ENCODE measurements at places on chromosomes 12 and 14.

DNA sequence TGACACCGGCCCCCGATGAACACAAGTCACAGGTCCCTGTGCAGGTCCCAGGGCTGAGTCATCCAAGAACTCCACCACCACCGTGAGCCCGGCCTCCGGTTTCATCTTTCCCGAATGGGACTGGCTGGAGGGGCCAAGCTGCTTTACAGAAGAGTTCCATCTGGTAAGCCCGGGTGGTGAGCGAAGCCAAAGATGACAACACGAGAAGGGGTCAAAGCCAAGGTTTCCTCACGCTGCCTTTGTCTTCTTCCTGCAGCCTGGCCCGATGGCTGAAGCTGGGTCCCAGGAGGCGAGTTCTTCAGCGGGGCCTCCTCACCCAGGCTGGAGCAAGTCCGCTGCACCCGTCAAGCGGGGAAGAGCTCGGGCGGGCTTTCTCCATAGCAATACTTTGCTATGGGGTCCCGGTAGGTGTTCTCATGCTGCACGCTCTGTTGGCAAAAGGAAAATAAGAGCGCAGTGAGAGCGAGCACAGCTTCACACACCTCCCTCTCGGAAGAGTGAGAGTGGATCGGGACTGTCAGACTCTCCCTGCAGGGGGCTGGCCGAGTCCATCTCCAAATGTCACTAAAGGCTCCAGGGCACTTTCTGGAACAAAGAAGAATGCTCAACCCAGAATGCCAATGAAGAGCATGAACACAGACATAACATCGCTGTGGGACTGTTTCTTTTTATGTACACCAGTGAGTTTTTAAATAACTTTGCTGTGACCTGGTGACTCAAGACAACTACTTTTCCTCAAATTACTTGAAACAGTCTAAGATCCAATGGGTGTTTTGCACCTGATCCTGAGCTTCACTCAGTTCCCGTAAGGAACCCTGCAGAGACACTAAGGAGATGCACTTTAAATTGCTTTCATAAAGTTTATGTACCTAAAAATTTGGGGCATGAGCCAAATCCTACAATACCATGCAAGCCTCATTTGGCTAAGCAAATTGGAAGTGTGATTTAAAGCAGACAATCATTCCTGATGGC is 20.1 kb downstream of the SPRING1 start:
- DNase-seq: no peak
- peaks cover 65% of the 10 kb centered on the region for H3K36me3 ChIP-seq
- H3K27me3 ChIP-seq: no peaks in the 10 kb centered on the region
- no peak overlapping the region for H3K4me3 ChIP-seq
- H3K4me1 ChIP-seq: peaks cover 13% of the 10 kb centered on the region

GRCh38 chr14:41859336-41859735 is 252.7 kb downstream of the LRFN5 start:
- H3K4me1 ChIP-seq: no peaks in the 10 kb centered on the region
- no peaks in the 10 kb centered on the region for H3K36me3 ChIP-seq
- DNase-seq: no peak
- H3K27ac ChIP-seq: no peak overlapping the region
- H3K27me3 ChIP-seq: no peaks in the 10 kb centered on the region

DNA sequence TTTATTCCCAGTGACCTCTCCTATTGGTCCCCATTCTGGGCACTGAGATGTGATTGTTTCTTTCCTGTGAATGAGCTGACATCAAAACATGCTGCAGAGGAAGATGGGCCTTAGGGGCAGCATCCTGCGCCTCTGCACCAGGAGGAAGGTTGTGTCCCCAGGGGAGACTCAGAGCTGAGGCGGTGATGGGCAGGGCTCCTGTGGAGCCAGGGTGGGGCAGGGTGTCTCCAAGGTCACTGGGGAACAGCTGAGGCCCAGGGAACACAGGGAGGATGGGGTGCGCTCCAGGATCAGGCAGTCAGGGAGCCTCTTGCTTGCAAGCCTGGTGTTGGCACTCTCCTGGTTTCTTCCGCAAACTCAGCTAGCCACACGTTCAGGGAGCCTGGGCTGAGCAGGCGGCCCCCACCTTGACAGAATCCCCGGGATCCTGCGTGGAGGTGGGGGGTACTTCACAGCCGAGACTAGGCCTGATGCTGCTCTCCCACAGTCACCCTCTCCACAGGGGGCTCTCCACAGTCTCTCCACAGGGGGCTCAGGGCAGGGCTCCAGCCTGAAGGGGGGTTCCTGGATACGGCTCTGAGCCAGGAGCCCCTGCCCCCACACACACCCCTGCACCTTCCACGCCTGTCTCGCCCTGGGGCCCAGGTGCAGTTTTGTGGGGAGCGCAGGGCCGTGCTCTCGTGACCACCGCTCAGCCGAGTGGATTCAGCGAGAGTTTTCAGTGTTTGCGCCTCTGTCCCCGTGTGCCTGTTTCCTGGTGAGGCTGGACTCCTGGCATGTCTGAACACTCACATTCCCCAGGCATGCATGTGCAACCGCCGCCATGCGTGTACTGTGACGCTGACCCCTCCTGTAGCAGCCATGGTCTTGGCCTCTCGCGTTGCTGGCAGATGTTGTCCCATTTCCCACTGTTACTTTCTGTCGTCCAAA is 264.7 kb downstream of the SEC23A start:
- no peak for DNase-seq
- H3K27ac ChIP-seq: no peak overlapping the region

GRCh38 chr14:97468220-97468619 is 671.0 kb downstream of the VRK1 start:
- no peak overlapping the region for H3K4me3 ChIP-seq
- no peaks in the 10 kb centered on the region for H3K36me3 ChIP-seq
- no peaks in the 10 kb centered on the region for H3K4me1 ChIP-seq
- no peak overlapping the region for H3K27ac ChIP-seq

- no peak for DNase-seq
- peaks cover 7% of the 10 kb centered on the region for H3K4me1 ChIP-seq
- no peak overlapping the region for H3K27ac ChIP-seq
- peaks cover 40% of the 10 kb centered on the region for H3K36me3 ChIP-seq
Measured at GRCh38 chr12:56114084-56114483, 2.3 kb upstream of the RPL41 start.

DNA sequence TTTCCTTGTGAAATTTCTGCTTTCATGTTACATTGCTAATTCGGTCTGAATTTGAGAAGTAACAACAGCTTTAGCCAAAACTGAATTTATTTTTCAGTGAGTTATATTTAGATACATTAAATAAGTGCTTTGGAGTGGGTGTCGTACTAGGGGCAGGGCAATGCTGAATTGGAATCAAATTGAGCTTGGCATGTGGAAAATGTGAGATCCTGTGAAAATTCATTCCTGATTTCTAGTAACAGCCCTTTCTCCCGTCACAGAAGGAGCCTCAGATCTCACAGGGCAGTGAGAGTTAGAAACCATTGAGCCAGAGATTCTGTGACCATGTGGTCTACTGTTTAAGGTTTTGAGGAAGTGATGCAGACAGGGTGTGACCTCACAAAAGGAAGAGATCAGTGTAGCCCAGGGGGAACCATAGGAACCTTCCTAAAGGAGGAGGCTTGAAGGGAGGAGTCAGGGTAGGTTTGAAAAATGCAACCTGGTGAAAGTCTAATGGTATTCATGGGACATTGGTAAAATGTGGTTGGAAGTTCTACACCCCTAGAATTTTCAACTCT is 1136.8 kb downstream of the AACS start:
- no peaks in the 10 kb centered on the region for H3K36me3 ChIP-seq
- DNase-seq: no peak
- H3K27ac ChIP-seq: no peak overlapping the region
- no peaks in the 10 kb centered on the region for H3K4me1 ChIP-seq
- H3K4me3 ChIP-seq: no peak overlapping the region

GRCh38 chr14:45526715-45527549 is 273.9 kb upstream of the MIS18BP1 start:
- DNase-seq: no peak
- no peaks in the 10 kb centered on the region for H3K36me3 ChIP-seq
- no peak overlapping the region for H3K27ac ChIP-seq
- no peaks in the 10 kb centered on the region for H3K27me3 ChIP-seq
- no peak overlapping the region for H3K4me3 ChIP-seq

GRCh38 chr14:60647081-60647836 is 2.0 kb downstream of the SIX1 start:
- peaks cover 3% of the 10 kb centered on the region for H3K4me1 ChIP-seq
- no peaks in the 10 kb centered on the region for H3K36me3 ChIP-seq
- DNase-seq: no peak
- H3K27ac ChIP-seq: no peak overlapping the region
- H3K27me3 ChIP-seq: peaks cover 86% of the 10 kb centered on the region
- peak overlapping the region; percentile 39 for H3K4me3 ChIP-seq

DNA sequence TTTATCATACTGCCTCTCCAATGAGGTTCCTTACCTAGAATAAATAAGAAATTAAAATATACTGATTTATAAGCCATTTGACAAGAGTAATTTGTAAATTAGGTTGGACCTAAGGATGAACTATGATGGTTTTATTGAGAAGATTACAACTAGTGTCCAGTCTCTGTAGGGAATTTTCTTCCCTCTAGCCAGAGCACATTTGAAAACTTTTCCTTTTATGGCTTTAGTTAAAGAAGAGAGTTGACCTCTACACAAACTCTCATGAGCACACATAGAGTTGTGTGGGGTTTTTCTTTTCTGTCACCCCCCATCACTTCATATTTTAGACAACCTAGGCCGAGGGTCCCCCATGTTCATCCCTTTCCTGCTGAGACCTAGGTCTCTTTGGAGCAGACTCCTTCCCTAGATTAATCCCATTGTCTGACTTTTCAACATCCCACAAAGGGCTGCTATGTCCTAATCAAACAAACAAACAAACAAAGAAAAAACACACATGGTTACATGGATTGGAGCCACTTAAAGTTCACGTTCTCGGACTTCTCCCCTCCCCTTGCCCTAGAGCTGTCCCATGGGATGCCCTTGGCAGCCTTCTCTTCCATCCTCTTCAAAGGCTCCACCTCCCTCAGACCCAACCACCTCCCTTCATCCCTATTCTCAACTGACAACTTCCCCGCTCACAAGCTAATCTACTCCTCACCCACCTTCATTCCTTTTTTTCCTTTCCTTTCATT is 40.7 kb downstream of the GPR135 start:
- DNase-seq: no peak
- H3K36me3 ChIP-seq: no peaks in the 10 kb centered on the region
- H3K27ac ChIP-seq: no peak overlapping the region
- H3K27me3 ChIP-seq: no peaks in the 10 kb centered on the region
- no peaks in the 10 kb centered on the region for H3K4me1 ChIP-seq

- H3K4me3 ChIP-seq: no peak overlapping the region
- no peaks in the 10 kb centered on the region for H3K36me3 ChIP-seq
- DNase-seq: no peak
- H3K27me3 ChIP-seq: no peaks in the 10 kb centered on the region
- peaks cover 3% of the 10 kb centered on the region for H3K4me1 ChIP-seq
Measured at GRCh38 chr14:50395448-50395847, 1.2 kb downstream of the CDKL1 start.

DNA sequence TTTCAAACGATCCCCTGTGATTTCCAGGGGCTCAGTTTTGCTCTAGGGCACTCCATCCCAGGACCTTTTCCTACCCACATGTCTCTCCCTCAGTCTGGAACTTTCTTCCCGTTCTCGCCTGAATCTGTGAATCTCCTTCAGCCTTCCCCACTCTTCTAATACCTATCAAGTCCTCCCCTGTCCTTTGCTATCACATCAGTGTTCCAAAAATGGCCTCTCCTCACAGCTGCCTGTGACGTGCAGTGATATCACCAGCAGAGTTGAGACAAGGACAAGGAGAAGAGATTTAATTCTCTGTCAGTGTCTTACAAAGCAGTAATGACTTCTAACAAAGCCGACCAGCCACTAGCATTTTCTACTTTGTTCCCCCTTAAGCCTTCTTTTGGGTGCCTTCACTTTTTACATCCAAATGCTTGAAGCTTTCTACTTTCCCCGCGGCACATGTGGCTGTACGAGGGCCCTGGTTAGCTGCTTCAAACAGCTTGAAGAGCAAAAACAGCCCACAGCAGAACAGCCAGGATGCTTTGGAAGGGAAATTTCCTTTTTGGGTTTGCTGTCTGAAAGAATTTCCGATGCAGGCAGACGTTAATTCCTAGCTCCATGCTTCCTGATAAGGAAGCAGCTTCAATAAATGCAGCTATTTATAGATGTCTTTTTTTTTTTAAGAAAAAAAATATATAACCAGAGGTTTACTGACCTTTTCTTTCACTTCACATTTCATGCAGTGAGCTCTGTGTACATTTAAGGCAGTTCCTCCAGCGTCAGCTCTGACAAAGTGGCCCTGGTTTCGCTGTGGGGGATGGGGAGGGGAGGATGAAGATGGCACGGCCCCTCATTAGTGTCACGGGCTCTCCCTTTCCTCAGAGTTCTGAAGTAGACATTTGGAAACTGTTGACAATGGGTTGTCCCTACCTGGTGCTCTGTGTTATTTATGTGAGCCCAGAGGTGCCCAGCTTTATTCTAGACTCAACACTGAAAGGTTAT is 109.3 kb downstream of the ETV6 start:
- no peak for DNase-seq
- no peaks in the 10 kb centered on the region for H3K27me3 ChIP-seq
- H3K27ac ChIP-seq: peak overlapping the region; percentile 79
- peaks cover 13% of the 10 kb centered on the region for H3K36me3 ChIP-seq
- H3K4me3 ChIP-seq: no peak overlapping the region

DNA sequence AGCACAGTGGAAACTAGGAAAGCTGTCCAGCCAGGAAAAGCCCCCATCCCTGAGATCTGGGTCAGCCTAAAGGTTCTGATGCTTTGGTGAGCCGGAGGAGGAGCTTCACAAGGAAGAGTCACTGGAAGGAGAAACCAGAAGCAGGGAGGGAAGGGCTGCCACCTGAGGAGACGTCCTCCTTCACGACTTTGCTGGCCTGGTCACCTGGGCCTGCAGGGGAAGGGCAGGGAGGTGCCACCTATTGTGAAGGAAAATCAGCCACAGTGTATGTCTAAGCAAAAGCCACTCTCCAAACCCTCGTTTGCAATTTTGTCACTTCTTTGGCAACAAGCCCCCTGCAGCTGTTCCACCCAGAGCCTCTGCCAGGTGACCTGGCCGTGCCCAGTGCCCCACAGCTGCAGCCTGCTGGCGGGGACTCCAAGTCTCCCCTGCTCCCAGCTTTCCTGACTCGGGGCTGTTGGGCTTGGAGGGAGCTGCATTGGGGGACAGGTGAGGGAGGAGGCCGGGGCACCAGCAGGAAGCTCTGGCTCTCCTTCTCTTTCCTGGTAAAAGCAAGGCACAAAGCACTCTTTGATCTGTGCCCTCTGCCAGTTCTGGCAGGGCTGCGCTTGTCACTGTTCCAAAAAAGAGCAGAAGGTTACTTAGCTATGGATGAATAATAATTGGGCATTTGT is 120.9 kb upstream of the BCL2L14 start:
- H3K4me1 ChIP-seq: peaks cover 29% of the 10 kb centered on the region
- H3K27me3 ChIP-seq: no peaks in the 10 kb centered on the region
- DNase-seq: no peak
- no peak overlapping the region for H3K4me3 ChIP-seq
- H3K36me3 ChIP-seq: no peaks in the 10 kb centered on the region
- no peak overlapping the region for H3K27ac ChIP-seq

Measured in thymus (tissue), 14 donors.